ENCODE measurements at places on chromosomes 4 and X.

DNA sequence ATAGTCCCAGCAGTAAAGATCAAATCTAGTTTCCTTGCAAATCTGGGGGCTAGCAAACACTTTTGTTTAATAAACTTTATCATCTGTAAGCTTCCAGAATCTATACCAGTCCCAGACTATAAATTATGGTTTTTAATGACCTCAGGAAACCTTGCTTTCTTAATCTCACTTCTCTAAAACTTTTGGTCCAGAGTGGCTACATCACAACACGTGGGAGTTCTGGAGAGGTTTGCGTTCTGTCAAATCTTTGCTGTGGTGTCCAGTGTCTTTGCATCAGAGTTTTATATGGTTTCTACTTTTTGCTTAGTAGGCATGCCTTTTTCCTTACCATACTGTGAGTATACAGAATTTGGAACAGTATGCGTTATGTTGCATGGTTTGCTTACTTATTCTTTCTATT lies 193.9 kb downstream of the ANK2 start:
- no peaks in the 10 kb centered on the region for H3K36me3 ChIP-seq
- no peaks in the 10 kb centered on the region for H3K4me1 ChIP-seq
- no peak for DNase-seq
- no peak overlapping the region for H3K4me3 ChIP-seq
- no peak overlapping the region for H3K27ac ChIP-seq

GRCh38 chr4:167602157-167602556 lies 367.9 kb upstream of the SPOCK3 start:
- no peaks in the 10 kb centered on the region for H3K4me1 ChIP-seq
- no peak for DNase-seq
- no peak overlapping the region for H3K4me3 ChIP-seq
- no peak overlapping the region for H3K27ac ChIP-seq
- no peaks in the 10 kb centered on the region for H3K27me3 ChIP-seq

- no peak for DNase-seq
- no peak overlapping the region for H3K4me3 ChIP-seq
- H3K4me1 ChIP-seq = no peaks in the 10 kb centered on the region
- H3K27me3 ChIP-seq = no peaks in the 10 kb centered on the region
Observed at GRCh38 chr4:19655666-19656065, 596.0 kb upstream of the SLIT2 start.

DNA sequence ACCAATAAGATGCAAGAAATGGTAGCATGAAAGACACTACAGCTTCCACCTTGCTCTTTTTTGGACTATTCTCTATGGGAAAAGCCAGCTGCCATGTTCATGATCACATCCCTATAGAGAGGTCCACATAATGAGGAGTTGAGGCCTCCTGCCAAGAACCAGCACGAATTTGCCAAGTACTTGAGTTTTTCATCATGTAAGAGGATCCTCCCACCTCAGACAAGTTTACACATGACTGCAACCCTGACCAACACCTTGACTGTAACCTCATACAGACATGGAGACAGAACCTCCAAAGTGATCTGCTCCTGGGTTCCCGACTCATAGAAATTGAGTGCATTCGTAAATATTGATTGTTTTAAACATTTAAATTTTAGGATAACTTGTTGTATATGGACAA lies 135.2 kb upstream of the TSPAN5 start:
- no peaks in the 10 kb centered on the region for H3K27me3 ChIP-seq
- H3K4me3 ChIP-seq = no peak overlapping the region
- H3K36me3 ChIP-seq = no peaks in the 10 kb centered on the region
- H3K4me1 ChIP-seq = no peaks in the 10 kb centered on the region

- H3K27ac ChIP-seq = peak overlapping the region; percentile 33
- H3K36me3 ChIP-seq = no peaks in the 10 kb centered on the region
- H3K27me3 ChIP-seq = no peaks in the 10 kb centered on the region
- H3K4me1 ChIP-seq = peaks cover 20% of the 10 kb centered on the region
Observed at GRCh38 chr4:168852933-168853713, 156.9 kb downstream of the CBR4 start.

GRCh38 chr4:53348046-53348445 lies 17.8 kb downstream of the SCFD2 start:
- peaks cover 13% of the 10 kb centered on the region for H3K36me3 ChIP-seq
- no peak overlapping the region for H3K27ac ChIP-seq
- DNase-seq = no peak
- no peaks in the 10 kb centered on the region for H3K27me3 ChIP-seq

GRCh38 chr4:24639714-24640113 lies 55.4 kb upstream of the DHX15 start:
- DNase-seq = no peak
- no peaks in the 10 kb centered on the region for H3K36me3 ChIP-seq
- H3K27ac ChIP-seq = no peak overlapping the region
- no peak overlapping the region for H3K4me3 ChIP-seq
- H3K4me1 ChIP-seq = no peaks in the 10 kb centered on the region
- no peaks in the 10 kb centered on the region for H3K27me3 ChIP-seq

- no peaks in the 10 kb centered on the region for H3K27me3 ChIP-seq
- peaks cover 4% of the 10 kb centered on the region for H3K4me1 ChIP-seq
- peaks cover 42% of the 10 kb centered on the region for H3K36me3 ChIP-seq
- H3K27ac ChIP-seq = no peak within 1 kb of the TSS
Observed at GRCh38 chrX:154443992-154444754, at the start of gene FAM50A. Gene FAM50A, plus strand, starts transcription at chrX:154444141. Its CDS starts 95 bp downstream, at chrX:154444236.

DNA sequence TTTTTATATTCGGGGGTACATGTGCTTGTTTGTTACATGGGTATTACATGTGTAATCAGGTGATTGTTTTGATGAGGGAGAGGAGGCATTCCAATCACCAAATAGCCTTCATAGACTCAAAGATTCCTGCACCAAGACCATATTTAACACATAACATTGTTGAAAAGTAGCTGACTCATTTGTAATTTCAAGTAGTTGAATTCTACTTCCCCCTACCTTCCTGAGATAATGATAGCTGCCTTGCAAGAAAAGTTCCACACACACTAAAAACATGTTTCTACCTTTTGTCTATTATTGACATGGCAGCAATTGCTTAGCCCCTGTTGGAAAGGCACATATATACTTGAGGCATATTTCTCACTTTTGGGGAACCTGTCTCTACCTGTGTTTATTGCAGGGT lies 16.1 kb downstream of the PGAM4 start:
- H3K27me3 ChIP-seq = no peaks in the 10 kb centered on the region
- H3K27ac ChIP-seq = no peak overlapping the region
- no peaks in the 10 kb centered on the region for H3K36me3 ChIP-seq
- no peak for DNase-seq
- H3K4me1 ChIP-seq = no peaks in the 10 kb centered on the region

DNA sequence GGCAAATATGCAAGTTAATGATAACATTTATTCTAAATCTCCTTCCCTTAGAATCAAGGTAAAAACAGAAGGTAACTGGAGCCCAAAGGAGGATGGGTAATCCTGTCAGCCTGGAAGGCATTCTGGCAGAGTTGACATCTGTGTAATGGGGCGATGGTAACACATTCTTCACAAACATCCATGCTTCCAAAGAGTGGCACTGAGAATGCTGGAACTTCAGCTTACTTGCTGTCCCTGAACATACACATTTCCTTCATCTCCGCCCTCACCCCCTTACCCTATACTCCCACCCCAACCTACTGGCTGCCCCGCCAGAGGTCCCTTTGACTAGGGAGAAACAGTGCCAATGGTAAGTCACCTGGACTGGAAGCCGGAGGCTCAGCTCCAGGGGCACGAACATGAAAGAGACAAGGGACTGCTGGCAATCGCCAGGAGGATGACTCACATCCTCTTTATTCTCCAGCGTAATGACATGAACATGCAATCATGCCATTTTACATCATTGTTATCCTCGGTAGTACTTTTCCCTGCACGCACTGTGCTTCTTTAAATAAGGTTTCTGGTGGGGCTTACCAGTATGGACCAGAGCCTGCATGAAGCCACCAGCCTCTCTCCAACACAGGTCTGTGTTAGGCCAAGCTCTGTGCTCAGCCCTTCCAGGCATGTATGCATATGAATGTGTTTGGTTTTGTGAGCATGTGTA lies 694.2 kb upstream of the TENM3 start:
- H3K4me1 ChIP-seq = no peaks in the 10 kb centered on the region
- no peak overlapping the region for H3K4me3 ChIP-seq
- no peaks in the 10 kb centered on the region for H3K36me3 ChIP-seq
- no peak for DNase-seq

GRCh38 chr4:184215709-184216328 lies 1.9 kb downstream of the ENPP6 start:
- H3K4me3 ChIP-seq = no peak overlapping the region
- no peak for DNase-seq

GRCh38 chr4:140826701-140827027 lies 70.5 kb upstream of the TBC1D9 start:
- no peaks in the 10 kb centered on the region for H3K36me3 ChIP-seq
- no peaks in the 10 kb centered on the region for H3K27me3 ChIP-seq
- no peak for DNase-seq
- H3K4me3 ChIP-seq = no peak overlapping the region
- no peaks in the 10 kb centered on the region for H3K4me1 ChIP-seq
- no peak overlapping the region for H3K27ac ChIP-seq

- H3K36me3 ChIP-seq = no peaks in the 10 kb centered on the region
- H3K4me3 ChIP-seq = no peak overlapping the region
- DNase-seq = no peak
- H3K27ac ChIP-seq = no peak overlapping the region
Observed at GRCh38 chr4:3818371-3818770, 52.2 kb downstream of the ADRA2C start.

DNA sequence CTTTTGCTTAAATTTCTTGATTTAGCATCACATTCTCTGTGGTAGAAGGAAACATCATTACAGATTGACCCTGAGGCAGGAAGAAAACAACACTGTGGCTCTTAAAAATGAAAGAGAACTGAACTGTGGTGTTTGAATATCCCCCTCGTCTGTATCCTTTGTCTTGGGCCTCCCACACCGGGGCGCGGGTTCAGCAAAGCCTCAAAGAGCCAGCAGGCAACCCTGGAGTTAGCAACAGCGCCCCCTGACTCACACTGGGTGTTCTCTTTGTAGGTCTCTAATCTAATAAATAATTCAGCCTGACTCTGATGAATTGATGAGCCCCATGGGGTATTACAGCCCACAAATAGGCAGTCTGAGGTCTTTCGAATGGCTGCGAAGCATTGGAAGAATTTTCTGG lies 46.1 kb upstream of the CTSO start:
- H3K4me3 ChIP-seq = no peak overlapping the region
- H3K4me1 ChIP-seq = no peaks in the 10 kb centered on the region
- H3K27me3 ChIP-seq = no peaks in the 10 kb centered on the region
- no peak overlapping the region for H3K27ac ChIP-seq

GRCh38 chrX:1874416-1874815 lies 259.6 kb downstream of the ASMT start:
- H3K4me1 ChIP-seq = no peaks in the 10 kb centered on the region
- H3K27ac ChIP-seq = no peak overlapping the region
- no peak overlapping the region for H3K4me3 ChIP-seq
- H3K27me3 ChIP-seq = no peaks in the 10 kb centered on the region

DNA sequence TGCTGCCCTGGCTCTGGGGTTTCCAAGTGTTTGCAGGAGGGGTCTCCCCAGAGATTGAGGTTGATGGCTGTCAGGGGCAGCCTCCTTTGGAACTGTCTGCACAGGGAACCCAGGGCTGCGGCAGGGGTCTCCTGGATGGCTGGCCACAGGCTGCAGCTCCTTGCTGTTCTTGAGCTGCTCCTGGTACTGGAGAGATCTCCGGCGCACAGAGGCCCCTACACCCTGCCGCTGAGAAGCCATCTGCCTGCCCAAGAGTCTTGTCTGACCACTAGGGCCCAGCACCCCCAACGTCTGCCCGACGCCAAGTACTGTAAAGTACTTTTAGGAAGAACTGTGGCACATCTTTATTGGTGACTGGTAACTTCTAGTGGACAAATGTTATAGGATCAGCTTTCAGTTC lies 13.5 kb downstream of the STIM2 start:
- DNase-seq = no peak
- no peak overlapping the region for H3K4me3 ChIP-seq
- H3K4me1 ChIP-seq = no peaks in the 10 kb centered on the region
- H3K27me3 ChIP-seq = no peaks in the 10 kb centered on the region
- no peak overlapping the region for H3K27ac ChIP-seq
- peaks cover 6% of the 10 kb centered on the region for H3K36me3 ChIP-seq

GRCh38 chrX:40883021-40883619 lies 147.8 kb upstream of the MED14 start:
- H3K27ac ChIP-seq = no peak overlapping the region
- H3K36me3 ChIP-seq = no peaks in the 10 kb centered on the region
- no peaks in the 10 kb centered on the region for H3K27me3 ChIP-seq

DNA sequence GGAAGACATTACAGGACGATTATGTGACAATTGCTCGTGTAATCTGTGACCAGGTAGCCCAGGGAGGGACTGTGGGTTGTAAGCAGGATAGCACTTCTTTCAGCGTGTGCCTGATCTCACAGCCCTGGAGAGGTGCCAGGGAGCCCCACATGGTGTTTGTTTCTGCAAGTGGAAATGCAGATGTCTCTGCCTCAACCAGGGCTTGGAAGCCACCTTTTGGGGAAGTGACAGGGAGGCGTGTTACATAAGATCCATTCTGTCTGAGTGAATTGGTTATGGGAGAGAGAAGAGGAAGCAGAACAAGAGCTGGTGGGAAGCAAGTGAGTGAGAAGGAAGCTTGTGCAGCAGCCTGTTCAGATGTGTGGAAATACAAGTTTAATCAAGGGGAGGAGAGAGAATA lies 104.5 kb upstream of the GATB start:
- H3K27ac ChIP-seq = no peak overlapping the region
- peak; percentile 41 for DNase-seq
- H3K27me3 ChIP-seq = no peaks in the 10 kb centered on the region
- peaks cover 22% of the 10 kb centered on the region for H3K4me1 ChIP-seq
- H3K4me3 ChIP-seq = no peak overlapping the region
- no peaks in the 10 kb centered on the region for H3K36me3 ChIP-seq

DNA sequence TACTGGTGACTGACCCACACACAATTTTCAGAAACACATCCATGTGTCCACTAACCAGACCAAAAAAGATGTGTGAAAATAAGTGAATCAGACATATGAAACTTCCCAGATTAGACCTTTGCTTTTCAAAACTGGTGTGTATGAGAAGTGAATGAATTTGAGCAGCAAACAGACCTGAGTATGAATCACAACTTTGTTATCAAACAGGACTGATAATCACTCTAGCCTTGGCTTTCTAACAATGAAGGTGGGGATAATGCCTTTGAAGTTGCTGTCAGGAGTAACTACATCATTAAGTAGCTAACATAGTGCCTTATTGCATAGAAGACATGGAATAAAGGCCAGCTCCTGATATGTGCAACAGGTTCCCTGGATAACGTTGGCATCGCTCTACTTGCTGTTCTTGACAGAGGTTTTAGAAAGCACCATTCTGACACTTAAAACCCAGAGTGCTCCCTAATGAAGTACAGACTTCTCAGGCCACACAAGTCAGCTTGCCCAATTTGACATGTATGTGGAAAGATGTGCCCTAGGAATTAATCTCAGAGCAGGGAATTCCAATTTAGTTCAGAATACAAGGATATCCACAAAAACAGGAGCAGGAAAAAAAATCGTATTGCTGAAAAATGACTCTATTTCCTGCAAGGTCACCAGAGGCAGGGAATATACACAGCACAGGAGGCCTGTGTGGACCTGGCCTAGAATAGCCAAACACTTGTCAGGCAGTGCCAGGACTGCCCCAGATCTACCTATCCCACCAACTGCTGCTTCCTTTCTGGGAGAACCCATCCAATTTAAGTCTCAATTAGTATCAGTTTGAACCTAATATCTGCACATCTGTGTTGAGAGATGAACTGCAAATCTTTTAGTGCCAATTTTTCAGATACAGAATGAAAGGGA lies 87.7 kb downstream of the MAML3 start:
- peaks cover 9% of the 10 kb centered on the region for H3K4me1 ChIP-seq
- no peaks in the 10 kb centered on the region for H3K27me3 ChIP-seq
- H3K4me3 ChIP-seq = no peak overlapping the region
- no peak overlapping the region for H3K27ac ChIP-seq
- DNase-seq = no peak
- no peaks in the 10 kb centered on the region for H3K36me3 ChIP-seq

GRCh38 chrX:38552721-38553120 lies 8.6 kb upstream of the TSPAN7 start:
- no peaks in the 10 kb centered on the region for H3K27me3 ChIP-seq
- H3K4me3 ChIP-seq = no peak overlapping the region
- no peak overlapping the region for H3K27ac ChIP-seq
- no peaks in the 10 kb centered on the region for H3K4me1 ChIP-seq
- DNase-seq = no peak
